ENCODE measurements at places on chromosomes 16 and 17.

DNA sequence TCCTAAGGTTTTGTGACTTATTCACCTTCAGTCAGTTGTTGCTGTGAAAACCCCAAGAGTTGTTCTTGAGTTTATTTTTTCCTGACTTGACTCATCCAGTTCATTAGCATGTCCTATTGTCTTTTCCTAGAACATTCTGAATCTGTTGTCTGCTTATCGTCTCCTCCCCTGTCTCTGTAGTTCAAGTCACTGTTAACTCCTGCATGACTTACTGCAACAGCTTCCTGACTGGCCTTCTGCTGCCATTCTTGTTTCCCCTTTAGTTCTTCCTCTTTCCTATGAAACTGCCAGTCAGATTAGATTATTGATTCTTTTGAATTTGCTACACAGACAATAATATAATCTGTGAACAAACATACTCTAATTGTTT, 161.5 kb downstream of the FTO start:
- peak; percentile 70 for DNase-seq

DNA sequence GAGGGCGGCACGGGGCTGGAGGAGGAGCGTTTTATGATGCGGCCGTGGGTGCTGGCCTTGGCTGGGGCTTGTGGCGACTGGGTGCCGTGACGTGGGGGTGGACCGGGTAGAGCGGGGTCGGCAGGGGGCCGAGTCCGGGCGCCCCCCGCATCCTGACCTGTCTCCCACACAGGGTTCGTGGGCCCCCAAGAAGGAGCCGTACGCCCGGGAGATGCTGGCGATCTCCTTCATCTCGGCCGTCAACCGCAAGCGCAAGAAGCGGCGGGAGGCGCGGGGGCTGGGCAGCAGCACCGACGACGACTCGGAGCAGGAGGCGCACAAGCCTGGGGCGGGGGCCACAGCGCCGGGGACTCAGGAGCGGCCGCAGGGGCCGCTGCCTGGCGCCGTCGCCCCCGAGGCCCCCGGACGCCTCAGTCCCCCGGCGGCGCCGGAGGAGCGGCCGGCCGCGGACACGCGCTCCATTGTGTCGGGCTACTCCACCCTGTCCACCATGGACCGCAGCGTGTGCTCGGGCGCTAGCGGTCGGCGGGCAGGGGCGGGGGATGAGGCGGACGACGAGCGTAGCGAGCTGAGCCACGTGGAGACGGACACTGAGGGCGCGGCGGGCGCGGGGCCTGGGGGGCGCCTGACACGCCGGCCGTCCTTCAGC, 81.6 kb downstream of the ARHGAP23 start:
- DNase-seq = no peak

- peak; percentile 14 for DNase-seq
Measured at GRCh38 chr16:77899416-77899815, 111.1 kb downstream of the VAT1L start.

- no peak for DNase-seq
Measured at GRCh38 chr16:72902206-72902605, 145.7 kb downstream of the ZFHX3 start.

GRCh38 chr16:14199624-14200023, 128.5 kb downstream of the MRTFB start:
- no peak for DNase-seq

DNA sequence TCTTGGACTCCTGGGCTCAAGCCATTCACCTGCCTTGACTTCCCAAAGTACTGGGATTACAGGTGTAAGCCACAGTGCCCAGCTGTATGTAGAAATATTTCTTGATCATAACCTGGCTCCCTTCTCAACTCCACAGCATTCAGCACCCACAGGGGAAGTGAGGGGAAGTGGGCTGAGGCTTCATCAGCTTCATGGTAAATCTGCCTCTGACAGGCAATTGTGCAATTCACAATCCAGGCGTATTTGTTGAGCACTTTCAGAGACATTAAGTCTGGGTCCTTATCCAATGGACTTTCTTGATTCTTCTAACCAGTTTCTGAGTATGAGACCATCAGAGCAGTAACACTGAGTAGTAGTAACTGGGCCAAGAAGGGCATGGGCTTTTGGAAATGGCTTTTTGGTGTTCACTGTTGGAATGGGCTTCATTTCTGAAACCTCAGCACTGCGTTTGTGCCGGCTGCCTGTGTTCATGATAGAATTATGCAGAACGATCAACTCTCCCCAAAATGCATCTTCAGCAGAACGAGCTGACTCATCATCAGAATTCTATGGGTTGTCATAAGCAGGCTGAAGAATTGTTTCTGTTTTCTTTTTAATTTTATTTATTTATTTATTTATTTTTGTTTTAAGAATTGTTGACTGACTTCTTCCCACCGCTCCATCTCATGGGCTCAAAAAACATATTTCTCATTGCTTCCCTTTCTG, 28.9 kb downstream of the FAM20A start:
- DNase-seq = peak; percentile 77

Data from inflammatory macrophage treated with lipopolysaccharide for 4 hours (primary cell).